GM13977 (cell line): ENCODE measurements at places on chromosomes 1 and 21.

DNA sequence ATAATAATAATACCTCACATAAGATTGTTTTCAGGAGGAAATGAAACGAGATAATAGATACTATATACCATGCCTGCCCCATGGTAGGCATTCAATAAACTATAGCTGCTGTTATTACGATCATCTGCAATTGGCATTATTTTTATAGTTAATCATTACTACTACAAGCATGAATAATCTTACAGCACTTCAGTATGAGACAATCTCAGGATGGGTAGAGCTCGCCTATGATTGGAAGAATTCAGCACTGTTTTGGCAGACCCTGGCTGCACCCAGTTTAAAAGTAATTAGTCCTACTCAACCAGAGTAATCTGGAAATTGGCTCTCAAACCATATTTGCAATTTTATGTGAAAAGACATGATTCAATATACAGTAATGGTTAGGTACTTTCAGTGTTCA is 105.0 kb upstream of the DPYD start:
- DNase-seq = no peak

GRCh38 chr1:47663286-47663685 is 225.4 kb downstream of the FOXD2 start:
- DNase-seq = no peak

DNA sequence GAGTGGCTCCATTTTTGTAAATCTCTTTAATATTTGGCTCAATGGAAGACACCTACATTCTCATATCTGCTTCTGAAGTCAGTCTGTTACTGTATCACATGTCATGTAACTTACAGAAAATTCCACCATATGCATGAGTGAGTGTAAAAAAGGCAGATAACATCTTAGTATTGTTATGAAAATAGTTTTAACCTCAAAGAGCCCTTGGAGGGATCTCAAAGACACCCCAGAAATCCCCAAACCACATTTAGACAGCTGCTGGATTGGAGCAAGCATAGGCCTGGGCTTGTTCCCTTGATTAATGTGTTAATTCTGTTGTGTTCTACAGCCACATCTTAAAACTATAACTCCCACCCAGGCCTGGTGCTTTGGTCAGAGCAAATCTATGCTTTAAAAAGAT is 16.9 kb downstream of the MACO1 start:
- DNase-seq = peak; percentile 60

DNA sequence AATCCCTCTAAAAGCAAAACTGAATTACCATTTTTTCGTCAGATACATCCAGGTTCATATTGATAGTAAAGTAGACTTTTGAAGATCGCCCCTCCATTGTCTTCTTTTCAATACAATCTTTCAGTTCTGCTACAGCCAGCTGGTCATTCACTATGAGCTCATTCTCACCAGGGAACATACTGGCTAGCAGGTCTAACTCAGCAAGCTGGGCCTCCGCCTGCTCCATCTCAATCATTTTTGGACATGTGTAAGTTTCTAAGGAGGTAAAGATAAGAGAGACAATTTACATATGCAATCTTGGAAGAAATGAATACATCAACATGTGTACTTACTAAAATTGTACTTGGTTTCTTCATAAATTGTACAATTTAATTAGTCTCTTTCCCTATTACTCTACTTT is 10.8 kb downstream of the RWDD2B start:
- DNase-seq = no peak

- DNase-seq = no peak
These were observed 46.0 kb upstream of the IL12RB2 start for GRCh38 chr1:67261680-67262079.

GRCh38 chr21:43832648-43833047 is 32.4 kb upstream of the AGPAT3 start:
- no peak for DNase-seq

DNA sequence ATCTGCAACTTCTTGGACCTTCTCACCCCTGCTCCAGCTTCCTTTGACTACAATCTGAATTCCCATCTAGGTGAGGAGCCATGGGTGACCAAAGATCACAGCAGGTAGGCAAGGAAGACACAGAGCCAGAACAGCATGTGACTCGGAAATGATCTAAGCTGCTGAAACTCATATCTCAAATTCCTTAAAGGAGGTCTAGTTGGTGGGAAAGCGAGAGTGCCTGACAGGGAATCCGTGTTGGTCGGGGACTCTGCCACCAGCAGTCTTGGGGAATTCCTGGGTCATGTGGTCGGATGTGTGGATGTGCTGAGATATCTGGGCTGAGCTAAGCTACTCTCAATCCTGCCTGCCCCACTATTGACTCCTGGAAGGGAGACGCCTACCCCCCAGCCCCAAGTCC is 3.2 kb upstream of the NUAK2 start:
- DNase-seq = no peak

GRCh38 chr1:162219461-162219860 is 150.0 kb downstream of the NOS1AP start:
- no peak for DNase-seq

DNA sequence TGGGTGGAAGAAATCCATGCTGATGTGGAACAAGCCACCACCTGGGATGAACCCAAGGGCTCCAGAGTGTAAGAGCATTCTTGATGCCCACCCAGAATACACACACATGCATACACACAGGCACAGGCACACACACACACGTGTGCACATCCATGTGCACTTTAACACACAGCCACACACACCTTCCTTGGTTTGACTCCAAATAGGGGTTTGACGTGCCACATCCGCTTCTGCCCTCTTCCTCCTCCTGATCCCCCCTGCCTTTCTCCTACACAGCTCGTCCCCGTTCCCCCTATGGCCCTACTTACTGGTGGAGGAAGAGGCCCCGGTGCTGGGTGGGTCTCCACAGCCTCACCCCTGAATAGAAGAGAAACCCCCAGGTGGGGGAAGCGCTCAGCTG is 16.0 kb downstream of the SPATA21 start:
- no peak for DNase-seq
